ENCODE measurements at places on chromosomes 1 and 21. TPM values are rescaled to one million over a fixed set of nuclear protein-coding genes. Genes with fewer than 3 reads are reported as not detected.
A peak's percentile ranks its signal among the peaks of the same experiment; 100 is the strongest.

The PRKCZ gene
- 36.9 TPM for total RNA-seq

The RORC gene
- 1.6 TPM for total RNA-seq

The KIF26B gene
- 0.76 TPM for total RNA-seq

The MAN1A2 gene
- 16.9 TPM for total RNA-seq

The DNAJC6 gene
- 7.4 TPM for total RNA-seq

GRCh38 chr1:209621741-209622655 lies 30.2 kb downstream of the LAMB3 start:
- no peaks in the 10 kb centered on the region for H3K36me3 ChIP-seq
- no peaks in the 10 kb centered on the region for H3K4me1 ChIP-seq
- DNase-seq, result no peak
- no peak overlapping the region for H3K27ac ChIP-seq

DNA sequence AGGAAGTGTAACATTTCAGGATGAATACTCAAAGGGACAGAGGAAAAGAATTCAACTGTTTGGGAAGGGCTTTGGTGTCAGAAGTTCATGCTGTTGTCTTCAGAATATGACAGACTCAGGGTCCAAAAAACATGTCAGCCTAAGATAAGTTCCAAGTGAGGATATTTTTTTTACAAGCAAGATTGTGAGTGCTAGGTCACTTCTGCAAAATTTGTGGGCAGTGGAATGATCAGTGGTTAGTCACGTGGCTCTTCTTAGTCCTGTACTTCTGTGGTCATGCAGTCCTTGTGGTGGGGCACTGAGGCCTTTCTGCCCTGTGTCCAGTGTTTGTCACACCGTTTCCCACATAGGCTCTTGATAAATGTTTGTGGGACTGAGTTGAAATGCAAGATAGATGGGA lies 5.2 kb downstream of the RGL1 start:
- H3K27ac ChIP-seq, result no peak overlapping the region
- no peak for DNase-seq
- H3K36me3 ChIP-seq, result no peaks in the 10 kb centered on the region
- peaks cover 16% of the 10 kb centered on the region for H3K27me3 ChIP-seq
- peaks cover 30% of the 10 kb centered on the region for H3K4me1 ChIP-seq
- no peak overlapping the region for H3K4me3 ChIP-seq

- H3K27me3 ChIP-seq, result no peaks in the 10 kb centered on the region
- DNase-seq, result no peak
- no peaks in the 10 kb centered on the region for H3K4me1 ChIP-seq
- no peak overlapping the region for H3K27ac ChIP-seq
Measured at GRCh38 chr1:72137656-72138055, 144.7 kb downstream of the NEGR1 start.

DNA sequence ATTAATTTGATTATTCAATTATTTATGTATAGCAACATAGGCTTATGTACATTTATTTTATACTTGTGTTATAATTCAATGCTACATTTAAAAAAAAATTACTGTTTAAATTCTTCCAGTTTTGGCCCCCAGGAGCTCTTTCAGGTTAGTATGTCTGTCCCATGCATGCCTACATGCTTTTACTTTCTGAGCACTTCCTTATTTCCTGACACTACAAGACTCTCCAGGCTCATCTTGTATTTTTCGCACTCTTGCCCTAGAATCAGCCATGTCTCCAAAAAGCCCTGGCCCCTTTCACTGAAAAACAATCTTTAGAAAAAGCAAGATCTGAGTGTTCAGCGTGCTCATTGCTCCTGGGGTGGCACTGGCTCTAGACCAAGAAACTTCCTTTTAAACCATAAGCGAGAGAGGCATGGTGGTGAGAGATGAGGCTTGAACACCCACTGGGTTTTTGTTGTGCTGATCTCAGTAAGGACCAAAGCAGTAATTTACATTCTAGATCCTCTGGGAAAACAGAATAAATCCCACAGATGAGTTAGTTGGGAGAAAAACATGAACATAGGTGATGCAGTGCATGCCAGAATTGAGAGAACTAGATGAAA lies 95.0 kb downstream of the SLC30A10 start:
- H3K27ac ChIP-seq, result peak overlapping the region; percentile 91
- peak; percentile 64 for DNase-seq
- no peaks in the 10 kb centered on the region for H3K36me3 ChIP-seq
- H3K27me3 ChIP-seq, result no peaks in the 10 kb centered on the region

- no peak overlapping the region for H3K27ac ChIP-seq
- no peaks in the 10 kb centered on the region for H3K27me3 ChIP-seq
- peaks cover 17% of the 10 kb centered on the region for H3K4me1 ChIP-seq
- no peak overlapping the region for H3K4me3 ChIP-seq
- no peaks in the 10 kb centered on the region for H3K36me3 ChIP-seq
Measured at GRCh38 chr1:86190873-86191272, 34.3 kb upstream of the COL24A1 start.

DNA sequence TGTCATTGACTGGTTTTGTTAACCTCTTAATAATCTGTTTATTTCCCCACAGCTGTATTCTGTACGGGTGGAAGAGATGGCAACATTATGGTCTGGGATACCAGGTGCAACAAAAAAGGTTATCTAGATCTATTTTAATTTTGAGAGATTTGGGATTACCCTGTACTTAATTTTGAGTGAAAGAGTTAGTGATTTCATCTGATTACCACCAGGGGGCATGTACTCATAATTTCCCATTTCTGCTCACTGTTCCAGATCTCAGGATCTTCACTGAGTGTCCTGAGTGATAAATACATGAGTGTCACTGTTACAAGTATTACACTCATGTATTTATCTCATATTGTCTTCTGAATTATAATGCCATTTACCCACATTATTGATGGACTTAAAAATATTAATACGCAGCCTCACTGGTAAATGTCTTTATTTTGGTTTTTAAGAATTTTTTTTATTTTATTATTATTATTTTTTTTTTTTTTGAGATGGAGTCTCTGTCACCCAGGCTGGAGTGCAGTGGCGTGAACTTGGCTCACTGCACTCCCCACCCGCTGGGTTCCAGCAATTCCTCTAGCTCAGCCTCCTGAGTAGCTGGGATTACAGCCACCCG lies 27.4 kb downstream of the DTL start:
- no peak overlapping the region for H3K27ac ChIP-seq
- H3K4me1 ChIP-seq, result no peaks in the 10 kb centered on the region
- peaks cover 31% of the 10 kb centered on the region for H3K36me3 ChIP-seq
- H3K27me3 ChIP-seq, result no peaks in the 10 kb centered on the region
- H3K4me3 ChIP-seq, result no peak overlapping the region

GRCh38 chr1:12409681-12410080 lies 179.9 kb downstream of the VPS13D start:
- H3K4me3 ChIP-seq, result no peak overlapping the region
- no peaks in the 10 kb centered on the region for H3K36me3 ChIP-seq
- DNase-seq, result no peak
- H3K27me3 ChIP-seq, result no peaks in the 10 kb centered on the region
- 0 out of 2 replicates have a peak, but pooled peaks cover 5% of the 10 kb centered on the region for H3K4me1 ChIP-seq
- no peak overlapping the region for H3K27ac ChIP-seq

GRCh38 chr1:89870998-89871397 lies 50.2 kb downstream of the LRRC8D start:
- H3K36me3 ChIP-seq, result 0 out of 2 replicates have a peak, but pooled peaks cover 7% of the 10 kb centered on the region
- H3K27ac ChIP-seq, result no peak overlapping the region
- peaks cover 18% of the 10 kb centered on the region for H3K4me1 ChIP-seq
- no peak overlapping the region for H3K4me3 ChIP-seq
- DNase-seq, result no peak

DNA sequence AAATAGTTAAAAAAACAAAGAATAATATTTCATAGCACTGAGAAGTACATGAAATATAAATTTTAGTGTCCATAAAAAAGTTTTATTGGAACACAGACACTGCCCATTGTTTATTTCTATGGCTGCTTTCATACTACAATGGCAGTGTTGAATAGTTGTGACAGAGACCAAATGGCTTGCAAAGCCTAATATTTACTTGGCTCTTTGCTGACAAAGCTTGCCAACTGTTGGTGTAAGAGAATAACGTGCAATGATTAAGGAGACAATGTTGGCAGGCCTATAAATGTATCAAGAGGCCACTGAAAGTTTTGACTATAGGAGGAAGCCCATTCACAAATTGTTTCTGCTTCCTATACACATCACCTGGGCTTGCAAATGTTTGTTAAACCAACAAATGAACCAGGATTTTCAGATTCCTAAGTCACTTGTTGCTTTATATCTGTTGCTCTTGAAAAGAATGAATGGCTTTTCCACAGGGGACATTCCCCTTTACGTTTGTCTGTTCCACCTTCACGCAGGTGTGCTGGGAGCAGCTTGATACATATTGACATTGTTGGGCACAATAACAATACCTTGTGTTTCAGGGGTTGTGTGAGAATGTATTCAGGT lies 5.5 kb upstream of the ST6GALNAC3 start:
- no peak overlapping the region for H3K4me3 ChIP-seq
- 0 out of 2 replicates have a peak, but pooled peaks cover 6% of the 10 kb centered on the region for H3K27me3 ChIP-seq
- H3K36me3 ChIP-seq, result no peaks in the 10 kb centered on the region
- DNase-seq, result no peak

DNA sequence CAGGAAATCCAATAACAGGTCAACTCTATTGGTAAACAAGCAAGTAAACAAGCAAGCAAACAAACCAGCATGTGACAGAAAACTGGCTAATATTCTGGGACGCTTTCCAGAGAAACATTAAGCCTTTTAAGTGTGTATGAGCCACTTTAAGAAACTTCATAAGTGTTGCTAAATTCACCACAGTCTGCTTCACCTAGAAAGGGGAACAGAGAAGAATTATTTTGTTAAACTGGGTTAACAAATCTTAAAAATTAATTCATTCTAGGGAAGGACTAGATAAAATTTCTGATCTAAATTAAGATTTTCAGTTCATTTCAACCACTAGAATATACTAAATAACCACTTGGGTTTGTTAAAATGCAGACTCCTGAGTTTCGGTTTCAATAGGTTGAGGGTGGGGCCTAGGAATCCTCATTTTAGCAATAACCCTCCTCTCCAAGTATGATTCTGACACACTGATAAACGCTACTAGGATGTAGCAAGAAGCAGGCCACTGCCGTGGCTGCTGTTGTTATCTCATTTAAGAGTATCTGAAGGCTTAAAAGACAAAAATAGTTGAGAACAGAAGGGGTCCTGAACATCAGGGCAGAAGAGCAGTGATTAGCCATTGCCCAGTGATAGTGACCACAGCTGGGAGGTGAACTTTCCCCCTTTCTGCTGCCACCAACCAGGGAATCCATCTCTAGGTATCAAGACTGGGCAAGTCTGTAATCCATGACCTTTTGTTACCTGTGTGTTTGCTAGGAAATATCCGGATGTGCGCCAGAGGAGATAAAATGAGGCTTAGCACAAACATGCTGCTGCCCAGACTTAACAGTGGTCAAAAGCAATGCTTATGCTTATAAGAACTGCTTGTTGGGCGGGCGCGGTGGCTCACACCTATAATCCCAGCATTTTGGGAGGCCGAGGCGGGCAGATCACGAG lies 11.2 kb downstream of the CREG1 start:
- H3K27me3 ChIP-seq, result no peaks in the 10 kb centered on the region
- H3K4me3 ChIP-seq, result no peak overlapping the region
- no peak for DNase-seq
- H3K4me1 ChIP-seq, result no peaks in the 10 kb centered on the region

DNA sequence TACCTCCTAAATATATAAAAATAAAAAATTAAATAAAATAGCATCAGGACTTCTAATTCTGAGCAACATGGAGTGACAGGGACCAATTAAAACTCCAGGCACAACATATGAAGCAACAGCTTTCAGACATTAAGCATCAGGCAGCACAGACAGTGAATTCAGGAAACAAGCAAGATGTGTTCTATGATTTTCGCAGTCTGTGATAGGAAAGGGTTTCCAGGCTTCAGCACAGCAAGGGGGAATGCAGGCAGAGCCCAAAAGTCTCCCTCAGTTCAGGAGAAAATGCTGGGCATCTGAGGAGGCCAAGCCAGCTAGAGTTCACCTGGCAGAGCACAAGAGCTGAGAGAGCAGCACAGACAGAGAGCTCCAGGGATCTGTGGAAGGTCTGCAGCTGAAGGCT lies 22.2 kb upstream of the CTTNBP2NL start:
- H3K4me1 ChIP-seq, result no peaks in the 10 kb centered on the region
- no peaks in the 10 kb centered on the region for H3K36me3 ChIP-seq
- H3K27me3 ChIP-seq, result no peaks in the 10 kb centered on the region
- H3K4me3 ChIP-seq, result no peak overlapping the region

GRCh38 chr1:235607284-235607683 lies 42.3 kb downstream of the GNG4 start:
- no peak overlapping the region for H3K4me3 ChIP-seq
- H3K36me3 ChIP-seq, result no peaks in the 10 kb centered on the region
- no peak for DNase-seq
- no peaks in the 10 kb centered on the region for H3K4me1 ChIP-seq

DNA sequence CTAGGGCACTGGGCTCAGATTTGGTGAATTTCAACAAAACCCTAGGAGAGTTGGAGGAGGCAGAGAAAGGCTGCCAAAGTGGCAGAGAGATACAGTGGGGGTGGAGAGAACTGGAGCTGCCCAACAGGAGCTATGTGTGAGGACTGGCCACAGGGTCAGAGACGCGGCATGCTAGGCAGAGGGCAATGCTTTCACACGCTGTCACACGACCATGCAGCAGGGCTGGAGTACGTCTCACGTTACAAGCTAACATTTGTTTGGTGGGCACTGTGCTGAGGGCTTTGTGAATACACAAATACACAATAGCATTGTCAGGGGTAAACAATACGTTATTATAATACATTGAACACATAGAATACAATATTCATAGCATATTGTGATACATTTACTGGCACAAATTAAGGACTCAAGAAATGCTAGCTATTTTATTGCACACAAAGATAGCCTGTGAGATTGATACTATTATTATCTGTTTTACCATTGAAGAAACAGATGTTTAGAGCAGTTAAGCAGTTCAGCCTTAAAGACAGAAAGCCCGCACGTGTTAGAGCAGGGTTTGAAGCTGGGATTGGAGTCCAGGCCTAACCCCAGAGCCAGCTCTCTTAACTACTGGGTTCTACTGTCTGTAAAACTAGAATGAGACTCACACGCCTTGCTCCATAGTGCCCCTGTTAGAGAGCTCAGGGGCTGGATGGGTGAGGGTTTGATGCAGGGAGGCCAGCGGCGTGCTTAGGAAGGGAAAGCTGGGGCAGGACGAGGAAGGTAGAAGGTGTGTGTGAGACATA lies 4.5 kb downstream of the RAB7B start:
- H3K4me3 ChIP-seq, result no peak overlapping the region
- no peak overlapping the region for H3K27ac ChIP-seq
- peak; percentile 42 for DNase-seq
- H3K27me3 ChIP-seq, result peaks cover 16% of the 10 kb centered on the region

DNA sequence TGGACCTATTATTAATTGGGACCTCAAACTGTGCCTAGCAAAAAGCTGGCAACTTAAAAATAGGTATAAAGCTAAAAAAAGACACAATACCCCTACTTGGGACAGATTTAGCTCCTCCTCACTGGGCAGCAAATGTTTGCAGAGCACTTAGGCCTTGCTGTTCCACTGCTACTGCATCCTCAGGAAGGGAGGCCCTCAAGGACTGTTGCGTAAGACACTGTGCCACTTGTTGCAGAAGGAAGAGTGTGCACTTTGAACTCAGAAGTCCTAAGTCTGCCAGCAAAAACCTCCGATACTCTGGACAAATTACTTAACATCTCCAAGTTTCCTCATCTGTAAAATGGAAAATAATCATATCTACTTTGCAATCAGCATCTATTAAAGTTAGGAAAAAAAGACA lies 322.9 kb downstream of the BARHL2 start:
- H3K36me3 ChIP-seq, result no peaks in the 10 kb centered on the region
- H3K4me1 ChIP-seq, result no peaks in the 10 kb centered on the region
- H3K27me3 ChIP-seq, result no peaks in the 10 kb centered on the region
- H3K27ac ChIP-seq, result no peak overlapping the region
